Stimulated activated CD8-positive, alpha-beta memory T cell treated with anti-CD3 and anti-CD28 coated beads, Interleukin-4, amount 100 ng/mL, for 4 hours (primary cell): ENCODE measurements at places on chromosomes 6 and 20.

DNA sequence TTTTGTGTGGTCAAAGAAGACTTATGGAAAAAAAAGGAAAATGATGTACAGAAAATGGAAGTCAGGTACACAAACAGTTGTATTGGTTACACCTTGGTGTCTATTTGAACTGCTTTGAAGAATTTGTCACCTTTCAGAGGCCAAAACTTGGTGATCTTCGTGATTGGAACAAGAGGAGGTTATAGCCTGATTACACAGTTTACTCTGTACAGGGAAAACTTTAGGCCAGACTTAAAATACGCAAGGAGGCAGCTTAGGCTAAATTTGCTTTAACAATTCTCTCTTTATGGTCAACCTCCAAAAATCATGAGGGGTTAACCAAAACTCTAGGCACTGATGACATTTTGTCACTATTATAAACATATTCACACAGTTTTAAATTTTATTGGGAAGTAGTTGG is 353.7 kb downstream of the PRKN start:
- no peak for DNase-seq

GRCh38 chr6:19714434-19715166 is 122.6 kb upstream of the ID4 start:
- no peak for DNase-seq

DNA sequence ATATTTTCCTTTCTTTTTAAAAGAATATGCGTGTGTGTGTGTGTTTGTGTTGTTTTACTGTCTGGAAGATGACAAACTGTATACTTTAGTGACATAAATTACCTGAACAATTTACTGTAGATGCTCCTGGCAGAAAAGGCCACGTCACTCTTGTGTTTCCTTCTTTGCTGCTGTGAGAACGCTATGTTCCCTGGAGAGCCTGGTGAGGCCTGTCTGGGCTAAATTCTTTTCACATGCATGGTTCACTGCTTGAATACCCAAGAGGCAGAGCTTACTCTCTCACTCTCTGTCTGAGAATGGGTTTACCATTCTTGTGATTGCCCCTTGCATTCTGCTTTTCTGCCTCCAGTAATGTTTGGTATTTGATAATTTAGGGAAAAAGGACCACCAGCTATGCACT is 64.3 kb downstream of the EDN1 start:
- DNase-seq = no peak

GRCh38 chr6:53956068-53956711 is 155.1 kb upstream of the MLIP start:
- DNase-seq = no peak

DNA sequence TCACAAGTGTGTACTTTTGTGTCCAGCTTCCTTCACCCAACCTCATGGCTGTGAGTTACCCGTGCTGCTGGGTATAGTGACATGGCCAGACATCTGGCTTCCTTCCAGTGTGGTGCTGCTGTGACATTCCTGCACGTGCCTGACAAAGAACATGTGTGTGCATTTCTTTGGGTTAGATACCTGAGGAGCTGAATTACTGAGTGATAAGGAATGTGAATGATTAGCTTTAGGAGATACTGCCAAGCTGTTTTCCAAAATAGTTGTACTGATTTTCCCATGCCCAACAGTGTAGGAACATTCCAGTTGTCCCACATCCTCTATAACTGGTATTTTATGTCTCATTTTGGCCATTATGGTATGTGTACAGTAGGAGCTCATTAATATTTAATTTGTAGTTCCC is 132.5 kb downstream of the PREX1 start:
- no peak for DNase-seq

GRCh38 chr20:47781632-47782031 is 3.6 kb downstream of the SULF2 start:
- no peak for DNase-seq

- DNase-seq = no peak
These were observed 262.0 kb downstream of the MAFB start for GRCh38 chr20:40427026-40427425.

DNA sequence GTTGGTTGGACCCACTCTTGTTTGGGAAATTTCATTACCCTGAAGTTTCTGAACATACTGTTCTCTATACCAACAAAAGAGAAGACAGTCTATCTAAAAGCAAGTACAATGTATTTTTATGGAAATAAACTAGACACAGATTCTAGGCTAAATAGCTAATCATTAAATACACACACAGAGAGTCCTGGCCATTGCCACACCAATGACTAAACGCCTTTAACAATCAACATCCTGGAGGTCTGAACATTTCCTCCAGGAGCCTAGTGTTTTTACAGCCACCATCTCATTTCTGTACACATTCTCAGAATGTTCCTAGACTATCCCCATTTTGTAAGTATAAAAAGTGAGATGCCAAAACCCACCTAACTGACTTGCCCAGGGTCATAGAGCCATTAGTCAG is 141.6 kb upstream of the RREB1 start:
- DNase-seq = no peak

GRCh38 chr6:144873623-144874378 is 588.7 kb downstream of the UTRN start:
- no peak for DNase-seq

GRCh38 chr6:11459079-11459610 is 78.4 kb upstream of the TMEM170B start:
- no peak for DNase-seq

- no peak for DNase-seq
These were observed 447.4 kb downstream of the PKHD1 start for GRCh38 chr6:51640021-51640420.

DNA sequence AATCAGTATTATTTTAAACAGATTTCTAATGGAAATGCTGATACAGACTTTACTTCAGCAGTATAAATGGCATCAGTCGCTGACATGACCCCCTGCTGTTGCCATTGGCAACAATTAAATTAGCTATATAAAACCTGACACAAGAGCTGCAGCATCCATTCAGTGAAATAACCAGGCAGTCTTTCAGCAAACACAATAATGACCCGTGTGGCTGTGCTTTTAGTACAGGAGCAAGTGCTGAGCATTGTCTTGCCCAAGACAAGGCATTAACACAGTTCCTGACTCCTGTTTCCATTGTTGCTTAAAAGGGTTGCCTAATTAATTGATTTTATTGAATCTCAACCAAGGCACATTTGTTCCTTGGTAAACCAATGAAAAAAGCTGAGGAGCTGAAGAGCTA is 382.1 kb downstream of the HACE1 start:
- no peak for DNase-seq

DNA sequence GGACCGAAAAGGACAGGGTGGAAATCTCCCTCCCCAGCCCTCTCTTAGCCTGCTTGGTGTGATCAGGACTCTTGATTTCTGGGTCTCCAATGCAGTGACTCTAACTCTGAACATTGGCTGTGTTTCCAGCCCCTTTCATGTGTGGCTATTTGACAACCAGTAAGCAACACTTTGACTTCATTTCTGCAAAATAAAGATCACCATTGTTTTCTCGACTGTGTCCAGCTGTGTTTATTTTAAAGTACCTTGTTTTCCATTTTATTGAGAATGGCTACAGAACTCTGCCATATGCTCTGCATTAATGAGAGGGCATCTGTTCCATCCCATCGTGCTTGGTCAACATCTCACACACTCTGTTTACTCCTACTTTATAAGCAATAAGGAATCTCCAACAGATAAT is 60.9 kb upstream of the TAGAP start:
- no peak for DNase-seq

- DNase-seq = no peak
These were observed 206.2 kb upstream of the TCF21 start for GRCh38 chr6:133682506-133683307.
